ENCODE measurements at places on chromosomes 13 and 19.

- DNase-seq = no peak
Measured at GRCh38 chr13:45178349-45179162, 22.3 kb downstream of the KCTD4 start.

DNA sequence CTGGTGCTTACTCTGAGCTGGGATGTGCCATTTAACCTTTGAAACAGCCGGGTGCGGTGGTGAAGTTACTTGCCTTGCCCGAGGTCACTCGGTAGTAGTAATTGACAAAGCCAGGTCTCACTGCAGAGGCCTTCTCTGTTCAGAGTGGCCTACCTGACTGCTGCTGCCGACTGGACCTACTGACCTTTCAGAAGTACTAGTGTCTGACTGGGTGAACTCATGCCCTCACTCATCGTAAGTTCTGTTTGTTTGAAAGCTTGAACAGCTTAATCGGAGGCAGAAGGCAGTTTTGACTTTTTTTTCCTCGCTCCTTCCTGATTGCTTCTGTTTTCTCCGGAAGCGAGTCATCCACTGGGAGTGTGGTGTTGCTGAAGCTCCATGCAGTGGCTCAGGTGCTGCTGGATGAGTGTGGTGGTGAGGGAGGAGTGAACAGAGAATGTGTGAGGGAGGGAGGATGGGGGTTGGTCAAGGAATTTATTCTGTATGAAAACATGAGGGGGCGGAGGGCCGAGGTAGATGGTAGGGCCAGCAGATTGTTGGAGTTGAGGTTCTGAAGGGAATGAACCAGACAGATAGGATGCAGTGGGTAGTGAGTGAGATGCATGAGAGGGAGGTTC is 2.7 kb downstream of the SPINT2 start:
- no peak for DNase-seq

- DNase-seq = no peak
Measured at GRCh38 chr19:42032431-42032830, 37.6 kb downstream of the GRIK5 start.

- DNase-seq = no peak
Measured at GRCh38 chr13:110557610-110558305, 3.8 kb downstream of the RAB20 start.

DNA sequence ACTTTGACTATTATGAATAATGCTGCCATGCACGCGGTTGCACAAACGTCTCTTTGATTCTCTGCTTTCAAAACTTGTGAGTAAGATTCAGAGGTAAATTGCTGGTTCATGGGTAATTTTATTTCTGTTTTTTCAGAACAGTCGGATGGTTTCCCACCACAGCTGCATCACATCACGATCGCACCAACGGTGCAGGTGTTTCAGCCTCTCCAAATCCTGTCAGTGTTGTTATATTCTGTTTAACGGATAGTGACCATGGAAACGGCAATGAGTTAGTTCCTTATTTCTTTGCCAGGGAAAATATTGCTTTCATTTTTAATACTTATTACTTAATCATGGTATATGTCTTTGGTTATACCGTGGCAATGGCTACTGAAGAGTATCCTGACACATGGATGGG is 19.1 kb upstream of the ZNF835 start:
- DNase-seq = no peak

DNA sequence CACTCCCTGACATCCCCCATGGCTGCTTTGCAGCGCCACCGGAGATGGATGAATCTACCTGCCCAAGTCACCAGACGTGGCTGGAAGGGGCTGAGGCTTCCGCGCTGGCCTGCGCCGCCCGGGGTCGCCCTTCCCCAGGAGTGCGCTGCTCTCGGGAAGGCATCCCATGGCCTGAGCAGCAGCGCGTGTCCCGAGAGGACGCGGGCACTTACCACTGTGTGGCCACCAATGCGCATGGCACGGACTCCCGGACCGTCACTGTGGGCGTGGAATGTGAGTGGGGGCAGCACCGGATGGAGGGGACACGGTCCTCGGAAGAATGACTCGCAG is 4.6 kb downstream of the ICAM5 start:
- no peak for DNase-seq

DNA sequence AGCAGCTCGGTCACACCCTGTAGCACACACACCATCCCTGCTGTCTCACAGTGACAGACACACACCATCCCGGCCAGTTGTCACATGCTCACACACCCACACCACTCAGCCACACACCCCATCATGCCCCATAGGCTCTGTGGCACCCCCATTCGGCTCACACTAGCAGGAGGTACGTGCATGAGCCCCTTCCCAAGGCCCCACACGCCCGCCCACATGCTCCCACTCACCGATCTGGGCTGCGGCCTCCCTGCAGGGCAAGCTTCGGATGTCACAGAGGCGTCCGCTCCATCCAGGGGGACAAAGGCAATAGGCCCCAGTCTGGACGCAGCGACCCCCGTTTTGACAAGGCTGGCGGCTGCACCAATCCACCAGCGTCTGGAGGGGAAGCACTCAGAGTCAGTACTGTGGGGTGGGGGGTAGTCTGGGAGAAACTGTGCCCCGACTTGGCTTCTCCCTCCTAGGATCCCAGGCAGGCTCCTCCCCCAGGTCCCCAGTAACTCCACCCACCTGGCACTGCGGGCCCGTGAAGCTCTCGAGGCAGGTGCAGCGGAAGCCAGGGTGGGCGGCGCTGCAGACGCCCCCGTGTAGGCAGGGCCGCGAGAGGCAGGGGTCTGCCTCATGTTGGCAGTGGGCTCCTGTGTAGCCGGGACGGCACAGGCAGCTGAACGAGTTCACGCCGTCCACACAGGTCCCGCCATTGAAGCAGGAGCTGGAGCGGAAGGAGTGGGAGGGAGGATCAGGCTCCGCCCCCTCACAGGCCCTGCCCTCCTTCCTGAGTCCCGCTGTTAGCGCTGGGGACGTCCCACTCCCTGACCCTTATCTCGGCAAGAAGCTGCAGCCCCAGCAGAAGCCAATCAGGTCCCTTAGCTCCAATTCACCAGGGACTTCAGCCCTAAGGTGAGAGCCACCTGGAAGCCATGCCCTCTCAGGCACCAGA is 20.1 kb downstream of the NOTCH3 start:
- DNase-seq = no peak

DNA sequence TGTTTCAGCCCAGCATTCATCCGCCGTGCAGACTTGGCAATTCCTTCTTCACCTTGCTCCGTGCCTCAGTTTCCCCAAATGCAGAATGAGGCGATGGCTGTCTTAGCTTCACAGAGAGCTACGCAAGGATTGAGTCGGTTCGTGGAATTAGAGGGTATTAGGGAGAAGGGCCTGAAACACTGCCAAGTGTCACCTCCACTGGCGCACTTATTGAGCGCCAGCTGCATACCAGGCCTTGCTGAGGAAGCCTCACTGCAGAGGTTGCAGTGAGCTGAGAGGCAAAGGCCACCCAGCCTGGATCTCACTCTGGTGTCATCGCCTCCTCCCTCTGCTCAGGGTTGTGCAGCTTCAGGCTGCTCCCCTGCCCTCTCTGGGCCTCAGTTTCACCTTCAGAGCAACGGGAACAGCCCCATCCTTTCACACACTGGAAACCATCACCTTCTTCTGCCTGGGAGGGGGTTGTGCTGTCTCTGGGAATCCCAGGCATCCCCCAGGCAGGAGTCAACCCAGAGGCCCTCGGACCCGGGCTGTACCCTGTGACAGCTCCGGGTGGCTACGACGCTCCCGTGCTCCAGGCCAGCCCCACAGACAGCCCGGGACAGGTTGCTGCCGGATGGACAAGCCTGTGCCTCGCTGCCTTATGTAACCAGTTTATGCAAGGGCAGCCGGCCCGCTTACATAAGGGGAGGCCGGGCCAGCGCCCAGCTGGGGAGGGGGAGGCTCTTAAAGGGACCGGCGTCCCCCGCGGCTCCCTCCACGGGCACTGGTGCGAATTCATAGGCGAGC is 31.9 kb downstream of the NFIC start:
- DNase-seq = no peak

GRCh38 chr13:39100996-39101738 is 62.9 kb downstream of the NHLRC3 start:
- DNase-seq = no peak

- DNase-seq = no peak
Measured at GRCh38 chr19:13505761-13506470, 363 bp downstream of the CACNA1A start.

- DNase-seq = no peak
Measured at GRCh38 chr13:75485286-75486062, 3.5 kb upstream of the TBC1D4 start.

DNA sequence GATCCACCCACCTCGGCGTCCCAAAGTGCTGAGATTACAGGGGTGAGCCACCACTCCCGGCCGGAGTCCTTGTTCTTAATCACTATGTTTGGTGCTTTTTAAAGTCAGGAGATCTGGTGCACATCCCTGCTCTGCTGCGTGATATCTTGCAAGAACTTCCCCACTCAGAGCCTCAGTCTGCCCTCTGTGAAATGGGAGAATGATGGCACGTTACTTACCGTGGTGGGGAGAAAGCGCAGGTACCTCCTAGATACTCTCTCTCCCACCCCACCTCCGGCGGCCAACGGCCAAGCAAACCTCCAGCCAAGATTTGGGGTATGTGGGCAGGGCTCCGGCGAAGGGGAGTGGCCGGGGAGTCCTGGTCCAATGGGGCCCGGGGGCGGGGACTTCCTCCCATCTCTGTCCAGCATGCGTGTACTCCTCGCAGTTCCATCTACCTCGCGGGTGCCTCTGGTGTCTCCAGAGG is at the start of gene RYR1:
Gene RYR1, plus strand, starts transcription at position 424 of the 466 bp plus-strand sequence. CDS start 139 bp downstream, outside the sequence.
- no peak for DNase-seq

DNA sequence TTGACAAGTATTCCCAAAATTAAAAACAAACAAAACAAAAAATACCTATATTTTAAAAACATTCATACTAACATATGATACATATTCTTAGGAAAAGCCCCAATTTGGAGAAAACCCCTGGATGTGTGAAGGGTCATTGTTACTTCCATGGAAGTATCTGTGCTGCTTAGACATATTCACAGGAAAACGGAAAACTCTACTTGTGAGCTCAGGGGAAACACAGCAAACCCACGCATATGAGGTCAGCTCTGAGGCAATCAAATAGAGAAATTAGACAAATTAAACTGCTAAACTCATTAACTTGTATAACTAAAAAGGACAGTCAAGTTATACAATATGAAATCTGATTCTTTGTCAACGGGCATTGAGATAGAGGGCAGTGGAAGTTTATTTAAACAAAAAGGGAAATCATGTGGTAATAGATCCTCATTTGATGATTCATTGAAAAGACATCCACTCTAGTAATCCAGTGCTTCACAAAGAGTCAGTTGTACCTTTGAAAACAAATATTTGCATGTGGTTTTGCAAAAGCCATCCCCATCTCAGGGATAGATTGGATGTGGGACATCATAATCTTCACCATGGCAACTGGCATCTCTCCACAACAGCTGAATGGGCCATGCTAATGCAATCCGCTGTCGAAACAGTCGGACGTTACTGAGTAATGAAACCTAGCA is 423.4 kb downstream of the ITGBL1 start:
- DNase-seq = no peak

DNA sequence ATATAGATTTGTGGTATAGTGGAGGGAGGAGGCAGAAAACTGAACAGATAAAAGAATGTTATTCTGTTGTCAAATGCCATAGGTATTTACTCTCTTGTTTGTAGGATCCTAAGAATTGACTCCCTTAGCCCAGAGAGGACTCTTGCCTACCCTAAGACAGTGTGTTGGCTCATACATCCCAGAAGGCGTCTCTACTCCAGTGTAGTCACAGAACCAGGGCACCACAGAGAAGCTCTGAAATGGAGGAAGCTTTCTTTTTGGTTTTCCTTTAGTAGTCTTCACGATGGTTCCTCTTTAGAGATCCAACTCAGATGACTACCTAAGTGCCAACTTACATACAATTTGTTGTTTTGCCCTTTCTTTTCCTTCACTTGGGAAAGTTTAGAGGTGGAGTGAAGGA is 14.0 kb downstream of the GPR183 start:
- DNase-seq = no peak

- no peak for DNase-seq
Measured at GRCh38 chr13:73325723-73326558, 267.1 kb downstream of the KLF5 start.

GRCh38 chr13:60787083-60787482 is 390.1 kb downstream of the TDRD3 start:
- DNase-seq = no peak

DNA sequence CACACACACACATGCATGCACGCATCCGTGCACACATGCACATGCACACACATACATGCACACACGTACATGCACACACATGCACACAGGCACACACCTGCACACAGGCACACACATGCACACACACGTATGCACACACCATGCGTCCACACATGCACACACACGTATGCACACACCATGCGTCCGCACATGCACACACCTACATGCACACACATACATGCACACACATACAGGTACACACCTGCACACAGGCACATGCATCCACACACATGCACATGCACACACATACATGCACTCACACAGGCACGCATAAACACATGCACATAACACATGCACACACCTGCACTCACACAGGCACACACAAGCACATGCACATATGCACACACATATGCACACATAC is 112.1 kb downstream of the DPF1 start:
- DNase-seq = no peak

DNA sequence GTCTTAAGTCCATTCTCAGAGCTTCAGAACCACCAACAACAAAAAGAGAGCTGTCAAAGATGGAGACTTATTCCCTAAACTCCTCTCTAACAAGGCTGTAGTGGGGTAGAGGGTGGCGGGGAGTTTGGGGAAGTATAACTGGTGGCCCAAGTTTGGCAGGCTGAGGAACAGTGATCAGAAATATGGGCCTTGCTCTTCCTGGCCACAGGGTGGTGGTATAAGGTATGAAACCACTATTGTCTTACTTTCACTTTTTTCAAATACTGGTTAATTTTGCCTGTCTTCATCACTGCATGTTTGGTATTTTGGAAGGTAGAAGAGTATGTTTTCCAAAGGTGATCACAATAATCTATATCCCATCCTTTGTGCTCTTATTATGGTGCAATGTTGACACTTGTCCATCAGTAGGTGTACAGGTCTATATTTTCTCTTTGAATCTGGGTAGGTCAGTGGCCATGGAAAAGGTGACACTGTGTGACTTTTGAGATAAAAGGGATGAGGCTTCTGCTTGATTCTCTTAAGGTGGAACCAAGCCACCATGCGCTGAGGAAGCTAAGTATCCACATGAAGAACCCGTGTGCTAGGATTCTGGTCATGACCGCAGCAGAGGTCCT is 23.2 kb upstream of the GPC5 start:
- no peak for DNase-seq

DNA sequence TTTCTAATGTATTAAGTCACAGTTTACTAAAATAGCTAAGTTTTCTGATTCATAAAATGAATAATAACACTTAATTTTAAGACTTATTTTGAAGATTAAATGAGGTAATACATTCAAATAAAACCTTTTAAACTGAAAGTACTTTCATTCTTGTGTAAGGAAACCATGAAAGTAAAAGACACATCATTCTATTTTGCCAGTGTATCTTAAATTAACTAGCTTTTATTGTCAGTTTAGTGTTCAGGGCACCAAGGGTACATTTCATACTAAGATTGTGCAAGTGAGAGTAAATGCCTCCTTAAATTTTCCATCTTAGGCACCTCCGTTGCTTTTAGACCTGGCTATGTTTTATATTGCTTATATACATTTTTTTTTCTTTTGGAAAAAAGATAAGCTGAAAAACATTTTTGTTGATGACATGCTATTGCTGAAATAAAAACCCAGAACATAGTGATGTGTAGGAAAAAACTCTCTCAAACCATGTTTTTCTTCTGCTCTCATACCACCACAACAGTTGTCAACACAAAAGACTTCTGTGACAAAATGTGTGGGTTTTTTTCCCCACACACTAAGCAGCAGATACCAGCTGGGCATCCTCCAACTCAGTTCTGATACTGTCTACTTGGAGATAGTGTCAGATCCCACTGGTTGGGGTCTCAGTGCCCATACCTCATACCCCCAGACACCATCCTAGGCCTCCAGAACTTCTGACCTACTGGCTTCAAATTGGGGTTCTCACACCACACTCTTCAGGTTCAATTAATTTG is 30.7 kb upstream of the LPAR6 start:
- DNase-seq = no peak

Data from T-helper 17 cell (primary cell).